ENCODE measurements at places on chromosomes 4 and X.

- DNase-seq: no peak
These were observed 15.0 kb downstream of the BRCC3 start for GRCh38 chrX:155086202-155086840.

DNA sequence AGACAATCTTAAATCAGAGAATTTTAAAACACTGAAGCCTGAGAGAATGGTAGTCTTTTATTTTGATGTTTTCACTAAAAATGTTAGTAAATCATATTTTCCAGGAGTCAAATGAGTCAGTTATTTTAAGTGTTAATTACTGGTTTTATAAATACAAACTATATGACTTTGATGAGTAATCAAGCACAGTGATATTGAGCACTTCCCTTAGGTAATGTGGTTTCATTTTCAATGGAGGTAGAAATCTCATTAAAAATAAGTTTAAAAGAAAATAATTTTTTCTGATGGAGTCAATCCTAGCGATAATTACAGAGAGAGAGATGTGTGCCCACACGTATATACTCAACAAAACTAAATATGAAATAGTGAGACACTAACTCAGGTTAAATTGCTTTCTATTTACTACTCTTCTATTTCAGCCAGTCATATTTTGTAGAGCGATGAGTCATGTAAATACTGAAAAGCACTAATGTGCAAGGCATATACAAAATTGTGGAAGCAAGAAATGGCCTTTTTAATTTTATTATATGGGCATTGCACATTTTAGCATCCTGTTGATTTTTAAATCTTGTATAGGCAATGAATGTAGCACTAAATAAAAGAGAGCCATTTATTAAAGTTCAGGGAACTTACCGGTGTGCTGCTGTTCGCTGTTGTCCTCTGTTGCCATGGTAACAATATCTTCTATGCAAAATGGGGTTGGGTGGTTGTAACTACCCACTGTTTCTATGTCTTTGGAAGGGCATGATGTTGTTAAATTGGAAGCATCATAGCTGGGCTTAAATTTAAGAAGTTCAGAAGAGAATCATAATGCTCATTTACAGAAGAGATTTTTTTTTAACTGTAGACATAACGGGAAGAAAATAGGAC is 513.7 kb downstream of the TLL1 start:
- DNase-seq: no peak

DNA sequence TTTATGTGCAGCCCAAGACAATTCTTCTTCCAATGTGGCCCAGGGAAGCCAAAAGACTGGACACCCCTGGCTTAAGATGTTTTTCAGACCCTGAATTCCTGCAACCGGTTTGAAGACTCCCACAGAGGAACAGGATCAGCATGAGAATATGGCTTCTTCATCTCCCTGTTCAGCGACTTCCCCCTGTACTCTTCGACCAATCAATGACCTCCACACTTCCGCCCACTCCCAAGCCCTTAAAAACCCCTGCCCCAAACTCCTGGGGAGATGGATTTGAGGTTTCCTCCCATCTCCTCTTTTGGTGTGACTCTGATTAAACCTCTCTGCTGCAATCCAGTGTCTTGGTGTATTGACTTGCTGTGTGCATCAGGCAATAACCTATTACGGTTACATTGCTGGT is 344.4 kb downstream of the NR3C2 start:
- no peak for DNase-seq

DNA sequence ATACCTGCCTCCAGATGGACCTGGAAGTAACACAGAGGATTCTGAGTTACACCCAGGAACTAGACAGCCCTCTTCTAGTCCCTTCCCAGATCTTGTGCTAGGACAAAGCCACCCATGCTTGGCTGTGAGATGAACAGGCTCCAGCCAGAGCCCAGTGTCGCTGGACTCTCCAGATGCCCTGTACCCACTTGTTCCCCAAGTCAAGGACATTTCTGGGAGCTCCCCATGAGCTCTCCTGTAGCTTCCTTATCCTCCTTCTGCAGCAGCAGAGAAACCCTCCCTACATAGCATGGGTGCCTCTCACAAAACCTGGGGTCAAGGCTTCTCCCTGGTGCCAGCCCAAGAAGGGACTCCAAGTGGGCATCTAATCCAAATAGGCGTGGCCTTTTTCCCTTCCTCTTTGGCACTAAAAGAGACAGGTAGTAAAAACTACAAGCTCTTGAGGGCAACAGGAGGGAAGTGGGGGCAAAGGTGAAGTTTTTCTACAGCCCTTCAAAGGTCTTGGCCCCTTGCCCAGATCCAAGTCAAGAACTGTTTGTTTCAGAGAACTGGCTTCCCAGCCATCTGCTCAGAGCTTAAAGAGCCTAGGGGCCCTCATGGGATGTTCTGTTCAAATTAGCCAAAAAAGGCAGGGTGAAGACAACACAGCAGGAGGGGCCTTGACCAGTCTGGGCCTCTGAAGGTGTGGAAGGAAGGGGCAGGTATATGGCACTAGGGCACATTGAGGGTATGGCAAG is 8.5 kb upstream of the ERCC6L start:
- no peak for DNase-seq

GRCh38 chr4:104870495-104871233 is 276.0 kb upstream of the TET2 start:
- no peak for DNase-seq

DNA sequence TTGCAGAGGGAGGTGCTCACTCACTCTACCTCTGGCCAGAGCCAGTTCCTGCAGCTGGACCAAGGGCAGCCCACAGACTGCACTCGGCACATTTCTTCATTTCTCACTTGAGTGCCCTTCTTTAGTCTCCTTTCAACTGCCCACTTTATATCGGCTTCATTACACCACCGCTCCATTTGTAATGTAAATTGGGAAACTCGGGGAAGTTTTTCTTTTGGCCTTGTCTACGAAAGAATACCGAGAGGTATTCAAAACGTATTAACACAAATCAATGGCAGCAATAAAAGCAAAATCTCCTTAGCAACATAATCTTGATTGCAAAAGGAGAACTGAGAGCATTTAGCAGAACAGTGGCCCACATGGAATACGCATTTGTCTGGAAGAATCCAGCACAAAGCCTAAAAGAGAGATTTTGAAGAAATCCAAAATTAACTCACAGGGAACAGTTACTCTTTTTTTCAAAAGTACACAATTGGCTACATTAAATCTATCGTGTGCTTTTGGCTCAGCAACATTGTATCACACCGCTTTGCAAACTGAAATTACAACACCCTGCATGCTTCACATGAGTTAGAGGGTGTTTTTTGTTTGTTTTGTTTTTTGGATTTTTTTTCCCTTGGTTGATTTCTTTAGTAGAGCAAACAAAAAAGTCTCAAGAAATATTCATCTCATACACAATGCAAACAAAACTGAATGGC is 62.6 kb downstream of the CHIC2 start:
- no peak for DNase-seq

DNA sequence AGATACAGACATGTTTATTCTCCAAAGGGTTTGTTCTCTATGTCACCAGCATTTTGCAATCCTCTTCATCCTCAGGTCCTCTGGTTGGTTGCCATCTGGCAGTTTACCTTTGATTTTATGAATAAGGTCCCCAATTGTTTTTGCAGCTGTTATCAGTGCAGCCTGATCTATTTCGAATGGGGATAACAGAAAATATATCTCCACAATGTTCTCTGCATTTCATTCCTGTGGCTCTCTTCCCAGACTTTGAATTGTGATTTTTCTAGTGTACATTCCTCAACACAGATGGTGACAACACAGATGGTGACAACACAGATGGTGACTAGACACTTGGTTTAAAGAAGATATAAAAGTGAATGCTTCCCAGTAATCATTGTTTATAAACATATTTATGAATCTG is 74.1 kb downstream of the FBXO8 start:
- no peak for DNase-seq

DNA sequence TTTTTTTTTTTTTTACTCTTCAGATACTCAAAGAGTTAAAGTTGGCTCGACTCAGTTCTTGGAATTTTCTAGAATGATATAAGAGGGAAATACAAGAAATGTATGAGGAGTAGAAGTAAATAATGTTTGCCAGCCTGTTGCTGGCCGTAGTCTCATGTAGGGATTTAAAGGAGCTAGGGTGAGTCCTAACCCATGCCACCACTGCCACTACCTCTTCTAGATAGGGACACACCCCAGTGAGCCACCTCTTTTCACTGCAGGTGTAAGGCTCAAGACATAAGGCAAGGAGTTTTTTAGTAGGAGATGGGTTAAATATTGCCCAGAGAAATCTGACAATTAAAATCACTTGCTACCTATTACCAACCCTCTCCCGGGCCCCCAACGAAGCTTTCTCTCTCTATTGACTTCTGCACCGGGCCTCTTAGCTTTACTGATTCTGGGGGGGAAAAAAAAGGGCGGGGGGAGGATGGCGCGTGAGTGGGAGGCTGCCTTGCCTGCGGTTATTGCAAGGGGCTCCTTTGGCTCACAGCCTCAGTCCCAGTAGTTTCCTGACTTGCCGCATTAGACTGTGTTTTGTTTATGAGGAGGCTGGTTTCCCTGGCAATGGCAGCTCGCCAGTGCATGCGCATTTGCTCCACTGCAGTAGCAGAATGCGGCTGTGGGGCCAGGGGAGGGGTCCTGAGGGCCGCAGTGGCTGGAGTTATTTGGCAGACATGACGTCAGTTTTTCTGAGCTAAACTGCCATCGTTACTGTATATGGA is 3.0 kb downstream of the LINC00632 start:
- DNase-seq: peak; percentile 72

DNA sequence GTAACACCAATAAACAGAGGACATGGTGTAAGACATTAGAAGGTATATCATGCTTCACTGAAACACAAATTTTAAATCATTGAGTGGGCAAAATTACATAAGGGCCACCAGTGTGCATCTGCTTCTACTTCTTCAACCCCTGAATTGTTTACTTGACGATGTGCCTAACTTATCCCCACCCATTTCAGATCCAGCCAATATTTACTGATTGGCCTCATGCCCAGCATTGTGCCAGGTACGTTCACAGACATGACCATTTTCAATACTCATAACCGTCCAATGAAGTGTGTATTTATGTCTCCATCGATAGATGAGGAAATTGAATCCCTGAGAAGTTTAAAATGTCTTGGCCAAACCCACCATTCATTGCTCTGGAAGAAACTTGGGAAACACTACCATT is 208.3 kb upstream of the MID1 start:
- no peak for DNase-seq

DNA sequence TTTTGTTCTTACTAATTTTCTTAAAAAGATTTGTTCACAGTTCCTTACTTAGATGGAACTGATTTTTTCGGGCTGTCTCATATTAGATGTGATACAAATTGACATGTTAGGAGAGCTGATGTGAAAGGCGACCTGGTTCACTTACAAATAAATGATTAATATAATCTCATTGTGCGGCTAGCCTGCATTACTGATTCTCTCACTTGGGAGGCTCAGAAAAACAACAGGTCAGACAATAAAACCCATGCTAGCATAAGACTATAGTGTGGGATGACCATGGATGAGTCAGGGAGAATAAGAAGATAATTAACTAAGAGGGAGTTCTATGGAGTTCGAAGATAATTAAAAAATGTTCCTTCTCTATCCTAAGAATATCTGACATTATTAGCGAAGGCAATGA is 40.8 kb downstream of the RTL9 start:
- no peak for DNase-seq

DNA sequence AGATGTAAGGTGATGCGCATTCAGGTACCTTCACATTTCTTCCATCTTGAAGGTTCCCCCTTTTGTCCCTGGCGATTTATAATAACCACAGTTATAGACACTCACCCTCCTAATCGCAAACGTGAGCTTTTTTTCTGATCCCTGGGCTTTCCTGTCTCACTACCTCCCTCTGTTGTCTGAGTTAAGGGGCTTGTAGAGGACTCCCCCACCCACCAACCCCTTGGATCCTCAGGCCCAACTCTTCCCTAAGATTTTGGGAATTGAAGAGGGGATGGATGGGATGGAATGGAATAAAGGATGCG is 1.4 kb downstream of the CNKSR2 start:
- peak; percentile 34 for DNase-seq

DNA sequence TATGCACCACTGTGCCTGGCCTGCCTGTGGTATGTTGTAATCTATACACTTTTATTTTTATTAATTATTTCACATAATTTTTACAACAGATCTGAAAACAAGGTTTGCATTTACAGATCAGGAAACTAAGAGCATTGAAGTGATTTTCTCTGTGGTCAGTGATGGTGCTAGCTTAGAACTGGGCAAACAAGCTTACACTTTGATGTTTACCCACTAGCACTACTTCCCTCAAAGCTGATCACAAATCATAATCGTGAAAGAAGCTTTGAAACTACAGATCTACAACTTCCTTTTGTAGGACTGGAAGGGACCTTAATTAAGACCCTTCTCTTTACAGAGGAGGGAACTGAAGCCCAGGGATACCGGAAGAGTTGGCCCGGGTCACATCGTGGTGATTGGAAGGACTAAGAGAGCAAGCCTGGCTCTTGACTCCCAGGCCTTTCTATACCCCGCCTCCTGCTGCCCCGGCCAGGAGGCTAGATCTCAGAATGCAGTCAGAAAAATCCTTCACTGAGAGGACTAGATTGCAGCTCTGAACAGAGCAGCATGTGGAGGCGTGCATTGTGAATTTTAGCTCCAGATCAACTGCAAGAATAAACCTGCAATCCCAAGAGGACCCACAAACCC is 93.7 kb upstream of the ZNF827 start:
- no peak for DNase-seq

- no peak for DNase-seq
These were observed 18.4 kb downstream of the MAGEB17 start for GRCh38 chrX:16185725-16186136.

DNA sequence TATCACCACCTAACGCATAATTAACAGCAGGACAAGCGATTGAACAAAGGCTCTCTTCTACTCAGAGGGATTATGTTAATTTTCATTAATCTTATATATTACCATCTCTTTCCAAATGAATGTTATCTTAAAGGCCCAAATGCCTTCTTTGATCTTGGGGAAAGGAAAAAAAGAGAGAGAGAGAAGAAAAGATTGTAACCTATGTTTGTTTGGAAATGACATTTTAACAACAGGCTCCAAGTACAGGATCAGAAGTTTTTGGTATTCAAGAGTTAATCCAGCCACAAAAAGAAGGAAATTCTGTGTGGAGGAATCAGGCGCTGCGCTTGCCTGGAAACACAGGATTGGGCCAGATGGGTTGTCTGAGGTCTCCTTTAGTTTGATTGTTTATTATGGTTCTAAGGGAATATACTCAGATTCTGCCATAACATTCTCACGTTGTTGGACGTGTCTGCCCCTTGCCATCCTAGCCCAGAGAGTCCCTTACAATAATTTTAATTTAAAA is 100.7 kb upstream of the STX18 start:
- DNase-seq: peak; percentile 37

- DNase-seq: no peak
These were observed 9.1 kb downstream of the POU4F2 start for GRCh38 chr4:146647615-146648460.

DNA sequence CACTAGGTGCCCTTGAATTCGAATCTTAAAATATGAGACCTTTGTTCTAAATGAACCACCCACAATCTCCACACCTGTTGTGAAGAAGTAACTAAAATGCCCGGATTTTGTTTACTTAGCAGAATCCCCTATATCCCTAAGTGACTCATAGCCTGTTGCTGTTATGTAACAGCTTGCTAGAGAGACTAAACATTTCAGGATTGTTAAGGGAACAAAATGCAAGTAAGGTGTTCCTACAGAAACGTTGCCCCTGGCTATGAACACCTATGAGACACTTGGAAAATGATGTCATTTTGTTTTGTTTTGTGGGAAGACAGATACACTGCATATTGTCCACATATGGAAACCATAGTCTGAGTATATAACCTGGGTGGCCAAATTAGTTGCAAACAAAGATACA is 24.2 kb upstream of the MXRA5 start:
- DNase-seq: no peak

- DNase-seq: no peak
These were observed 2.5 kb downstream of the NYX start for GRCh38 chrX:41449615-41450014.
